ENCODE measurements at places on chromosomes 11 and 22. TPM values are rescaled to one million over a fixed set of nuclear protein-coding genes. Genes with fewer than 3 reads are reported as not detected.

BTBD18 gene
- total RNA-seq: not detected

MCAM gene
- 153 TPM for total RNA-seq

FAM89B gene
- 36.3 TPM for total RNA-seq

VSTM5 gene
- total RNA-seq: not detected

DDTL gene
- total RNA-seq: not detected

MOGAT2 gene
- not detected for total RNA-seq

SLC22A8 gene
- not detected for total RNA-seq
